ENCODE measurements at places on chromosomes 13 and 19. TPM values are rescaled to one million over a fixed set of nuclear protein-coding genes. Genes with fewer than 3 reads are reported as not detected.

DNA sequence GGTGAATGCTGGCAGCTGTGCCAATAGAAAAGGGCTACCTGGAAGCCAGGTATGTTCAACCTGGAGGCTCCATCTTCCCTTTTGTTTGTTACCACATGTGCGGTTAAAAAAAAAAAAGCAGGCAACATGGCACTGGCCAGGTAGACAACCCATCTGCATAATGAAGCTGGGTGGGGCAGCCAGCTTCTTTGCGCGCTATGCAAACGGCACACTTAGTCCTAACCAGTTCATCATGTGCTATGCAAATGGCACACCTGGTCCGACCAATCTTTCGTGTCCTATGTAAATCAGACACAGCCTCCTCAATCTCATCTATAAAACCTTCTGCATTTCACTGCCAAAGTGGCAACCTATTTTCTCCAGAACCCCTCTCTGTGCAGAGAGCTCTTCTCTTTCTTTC is 11.3 kb upstream of the IGSF23 start:
- H3K36me3 ChIP-seq, result no peaks in the 10 kb centered on the region
- peaks cover 31% of the 10 kb centered on the region for H3K27me3 ChIP-seq
- no peak overlapping the region for H3K27ac ChIP-seq
- no peak overlapping the region for H3K4me3 ChIP-seq
- DNase-seq, result no peak

DNA sequence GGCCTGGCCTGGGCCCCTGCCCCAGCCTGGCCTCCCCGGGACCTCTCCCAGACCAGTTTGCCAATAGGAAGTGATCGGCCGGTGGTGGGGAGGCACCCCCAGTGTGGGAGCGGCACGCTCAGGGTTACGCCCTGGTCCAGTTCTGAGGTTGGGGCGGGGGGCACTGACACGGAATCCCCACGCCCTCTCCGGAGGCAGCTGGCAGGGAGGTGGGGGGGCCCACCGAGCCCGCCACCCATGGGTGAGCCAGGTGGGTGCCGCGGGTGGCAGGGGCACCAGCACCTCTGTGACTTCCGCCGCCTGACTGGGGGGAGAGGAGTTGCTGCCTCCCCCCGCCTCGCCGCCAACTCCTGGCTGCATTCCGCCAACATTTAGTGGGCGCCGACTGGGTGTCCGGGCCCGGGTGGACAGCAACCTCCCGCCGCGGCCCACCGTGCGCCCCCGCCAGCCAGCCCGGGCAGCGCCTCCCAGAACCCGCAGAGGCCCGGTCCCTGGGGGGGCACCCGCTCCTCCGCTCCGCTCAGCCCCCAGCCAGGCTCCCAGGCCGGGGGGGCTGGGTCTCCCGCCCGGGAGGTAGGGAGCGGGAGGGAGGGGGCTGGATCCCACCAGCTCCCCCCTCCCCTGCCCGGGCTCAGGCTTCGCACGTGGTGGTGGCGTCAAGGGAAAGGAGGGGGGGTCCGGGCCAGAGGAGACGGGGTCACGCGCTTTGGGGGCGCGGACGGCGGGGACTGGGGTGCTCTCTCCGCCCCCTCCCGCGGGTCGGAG is 2.0 kb downstream of the ZBTB7A start:
- H3K36me3 ChIP-seq, result no peaks in the 10 kb centered on the region
- H3K4me1 ChIP-seq, result peaks cover 35% of the 10 kb centered on the region
- no peaks in the 10 kb centered on the region for H3K27me3 ChIP-seq
- H3K27ac ChIP-seq, result peak overlapping the region; percentile 97

GRCh38 chr19:39423258-39424086 is 11.0 kb downstream of the PLEKHG2 start:
- no peak for DNase-seq
- no peaks in the 10 kb centered on the region for H3K36me3 ChIP-seq
- H3K27ac ChIP-seq, result peak overlapping the region; percentile 25
- H3K4me3 ChIP-seq, result no peak overlapping the region
- H3K4me1 ChIP-seq, result peaks cover under 1% of the 10 kb centered on the region
- H3K27me3 ChIP-seq, result no peaks in the 10 kb centered on the region

- no peaks in the 10 kb centered on the region for H3K4me1 ChIP-seq
- no peak overlapping the region for H3K27ac ChIP-seq
- H3K36me3 ChIP-seq, result no peaks in the 10 kb centered on the region
- no peak overlapping the region for H3K4me3 ChIP-seq
These were observed 139.8 kb downstream of the MIPEP start for GRCh38 chr13:23749288-23749873.

DNA sequence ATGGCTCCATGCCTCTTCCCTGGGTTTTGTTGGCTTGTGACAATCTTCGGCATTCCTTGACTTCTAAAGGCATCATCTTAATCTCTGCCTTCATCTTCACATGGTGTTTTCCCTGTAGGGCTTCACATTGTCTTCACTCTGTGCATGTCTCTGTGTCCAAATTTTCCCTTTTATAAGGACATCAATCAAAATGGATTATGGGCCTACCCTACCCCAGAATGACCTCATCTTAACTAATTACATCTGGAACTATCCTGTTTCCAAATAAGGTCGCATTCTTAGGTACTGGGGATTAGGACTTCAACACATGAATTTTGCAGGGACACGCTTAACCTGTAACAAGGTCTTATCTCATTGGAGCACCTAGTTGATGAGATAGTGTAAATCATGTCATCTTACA is 290.3 kb upstream of the KLF12 start:
- no peaks in the 10 kb centered on the region for H3K36me3 ChIP-seq
- H3K27me3 ChIP-seq, result no peaks in the 10 kb centered on the region
- DNase-seq, result no peak
- H3K4me3 ChIP-seq, result no peak overlapping the region
- no peaks in the 10 kb centered on the region for H3K4me1 ChIP-seq

Gene WDR87
- total RNA-seq, result not detected
